ENCODE measurements at places on chromosomes 12 and 14. TPM values are rescaled to one million over a fixed set of nuclear protein-coding genes. Genes with fewer than 3 reads are reported as not detected.

- DNase-seq = no peak
These were observed 55.3 kb downstream of the ELK3 start for GRCh38 chr12:96249196-96250118.

The SLC15A5 gene
- not detected for total RNA-seq

The A2M gene
- 3.0 TPM for total RNA-seq

DNA sequence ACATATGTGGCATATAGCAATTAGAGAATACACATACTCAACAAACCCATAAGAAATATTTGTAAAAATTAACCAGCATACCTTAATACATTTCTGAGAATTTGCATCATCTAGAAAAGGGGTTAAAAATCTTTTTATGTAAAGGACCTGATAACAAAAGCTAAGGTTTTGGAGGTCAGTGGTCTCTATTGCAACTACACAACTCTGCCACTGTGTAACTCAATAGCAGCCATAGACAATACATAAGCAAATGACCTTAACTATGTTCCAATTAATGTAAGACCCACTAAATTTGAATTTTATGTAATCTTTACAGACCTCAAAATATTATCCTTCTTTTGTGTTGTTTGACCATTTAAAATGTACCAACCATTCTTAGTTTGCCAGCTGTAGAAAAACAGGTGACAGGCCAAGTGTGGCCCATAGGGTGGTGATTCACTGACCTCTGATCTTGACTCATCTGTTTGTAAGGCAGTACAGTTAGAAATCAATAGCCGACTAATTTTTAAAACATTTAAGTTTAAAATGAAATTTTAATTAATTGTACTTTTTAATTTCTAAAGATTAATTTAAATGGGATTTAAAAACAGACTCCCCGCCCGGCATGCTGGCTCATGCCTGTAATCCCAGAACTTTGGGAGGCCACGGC, 7.4 kb upstream of the EPS8 start:
- DNase-seq = peak; percentile 62

GRCh38 chr12:53200107-53200457, 7.0 kb downstream of the ITGB7 start:
- DNase-seq = no peak
